ENCODE measurements at places on chromosomes 12 and 14.

- peak; percentile 48 for DNase-seq
Observed at GRCh38 chr12:87784350-87784749, 244.9 kb downstream of the C12orf50 start.

GRCh38 chr12:98372340-98373024, 142.9 kb upstream of the TMPO start:
- no peak for DNase-seq

- no peak for DNase-seq
Observed at GRCh38 chr12:30218073-30218472, 434.3 kb upstream of the TMTC1 start.

DNA sequence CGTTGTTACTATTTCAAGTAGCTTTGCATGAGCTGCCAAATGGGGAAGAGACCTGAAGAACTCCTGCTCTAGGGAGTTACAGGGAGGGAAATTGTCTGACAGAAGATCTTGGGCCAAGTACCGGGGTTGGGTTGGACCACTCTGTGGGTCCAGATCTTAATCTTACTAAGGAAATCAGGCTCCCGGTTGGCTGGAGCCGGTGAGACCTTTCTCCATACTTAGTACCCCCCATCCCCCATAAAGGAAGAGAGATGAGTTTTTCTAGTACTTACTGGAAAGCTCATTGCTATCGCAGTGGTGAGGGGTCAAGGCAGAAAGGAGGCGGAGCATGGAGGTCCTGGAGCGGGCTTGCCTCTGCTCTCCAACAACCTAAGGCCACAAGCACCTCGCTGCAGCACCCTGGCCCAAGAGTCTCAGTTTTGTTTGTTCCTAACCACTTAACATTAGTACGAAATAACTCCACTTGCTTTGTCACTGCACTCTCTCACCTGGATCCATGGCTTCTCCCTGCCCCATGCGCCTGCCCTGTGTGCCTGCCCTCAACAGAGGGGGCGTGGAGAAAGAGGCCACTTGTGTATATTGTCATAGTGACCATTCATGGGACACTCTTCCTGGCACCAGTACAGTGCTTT, 6.8 kb upstream of the UNC119B start:
- no peak for DNase-seq

- DNase-seq, result no peak
Observed at GRCh38 chr12:81461163-81461562, 298.0 kb downstream of the PPFIA2 start.

DNA sequence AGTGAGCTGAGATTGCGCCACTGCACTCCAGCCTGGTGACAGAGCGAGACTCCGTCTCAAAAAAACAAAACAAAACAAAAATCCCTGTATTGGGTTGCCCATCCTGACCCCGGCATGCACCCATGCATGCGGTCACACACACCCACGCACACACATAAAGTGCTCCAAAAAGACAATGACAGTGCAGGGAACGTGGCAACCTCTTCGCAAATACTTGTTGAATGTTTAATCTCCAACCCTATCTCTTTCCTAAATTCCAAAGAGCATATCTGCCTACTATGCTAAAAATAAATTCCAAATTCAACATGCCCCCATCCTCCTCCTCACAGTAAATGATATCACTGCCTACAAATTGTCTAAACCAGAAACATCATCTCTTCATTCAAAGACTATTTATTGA, 13.5 kb downstream of the SLC7A7 start:
- no peak for DNase-seq

DNA sequence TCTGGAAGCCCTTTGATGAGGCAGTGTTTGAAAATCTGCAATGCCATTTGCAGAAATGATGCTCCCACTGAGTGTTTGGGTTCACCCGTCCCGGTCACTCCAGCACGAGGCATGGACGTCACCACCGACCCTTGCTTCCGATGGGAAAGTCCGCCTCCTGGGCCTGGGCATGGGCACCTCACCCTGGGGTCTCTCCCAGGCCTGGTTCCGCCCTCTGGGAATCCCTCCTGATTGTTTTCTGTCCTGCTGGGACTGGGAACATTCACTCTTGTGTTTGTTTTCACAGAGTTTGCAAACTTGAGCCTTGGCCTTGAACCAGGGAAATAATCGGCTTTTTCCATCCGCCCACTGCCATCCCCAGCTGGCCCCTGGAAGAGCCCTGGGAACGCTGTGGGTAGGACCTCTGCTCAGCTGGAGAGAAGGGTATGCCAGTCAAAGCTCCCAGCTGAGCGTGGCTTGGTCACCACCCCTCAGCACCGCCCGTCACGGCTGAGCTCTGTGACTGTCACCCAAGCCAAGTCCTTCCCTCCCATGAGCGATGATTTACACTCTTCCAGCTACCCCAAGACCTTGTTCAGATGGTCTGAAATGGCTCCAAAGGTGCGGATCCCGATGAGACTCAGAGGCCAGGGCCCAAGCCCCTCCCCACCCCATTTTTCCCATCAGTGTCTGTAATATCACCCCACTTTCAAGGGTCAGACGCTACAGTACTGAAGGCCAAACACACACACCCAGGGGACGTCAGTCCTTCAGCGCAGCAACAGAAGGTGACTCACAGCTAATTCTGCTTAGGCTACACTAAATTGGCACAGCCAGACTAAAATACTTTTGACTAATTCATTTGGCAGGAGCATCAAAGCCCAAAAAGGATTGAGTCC, 34.1 kb upstream of the FZD10 start:
- DNase-seq, result no peak

DNA sequence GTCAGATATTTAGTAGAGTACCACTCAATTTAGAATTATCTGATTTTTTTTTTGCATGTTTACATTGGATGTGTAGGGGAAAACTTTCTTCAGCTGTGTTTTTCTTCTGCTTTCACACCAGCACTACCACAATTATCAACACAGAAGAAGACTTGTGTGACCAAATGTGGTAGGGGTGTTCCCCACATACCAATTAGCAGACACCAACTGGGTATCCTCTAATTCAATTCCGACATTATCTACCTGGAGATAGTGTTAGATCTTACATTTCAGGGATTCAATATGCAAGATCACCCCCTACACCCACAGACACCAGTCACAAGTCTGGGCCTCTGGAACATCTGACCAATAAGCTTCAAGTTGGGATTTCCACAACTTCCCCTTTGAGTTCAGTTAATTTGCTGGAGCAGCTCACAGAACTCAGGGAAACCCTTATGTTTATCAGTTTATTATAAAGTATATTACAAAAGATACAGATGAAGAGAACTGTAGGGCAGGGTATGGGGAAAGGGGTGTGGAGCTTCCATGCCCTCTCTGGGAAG, 4.1 kb upstream of the KLRG1 start:
- DNase-seq, result no peak

DNA sequence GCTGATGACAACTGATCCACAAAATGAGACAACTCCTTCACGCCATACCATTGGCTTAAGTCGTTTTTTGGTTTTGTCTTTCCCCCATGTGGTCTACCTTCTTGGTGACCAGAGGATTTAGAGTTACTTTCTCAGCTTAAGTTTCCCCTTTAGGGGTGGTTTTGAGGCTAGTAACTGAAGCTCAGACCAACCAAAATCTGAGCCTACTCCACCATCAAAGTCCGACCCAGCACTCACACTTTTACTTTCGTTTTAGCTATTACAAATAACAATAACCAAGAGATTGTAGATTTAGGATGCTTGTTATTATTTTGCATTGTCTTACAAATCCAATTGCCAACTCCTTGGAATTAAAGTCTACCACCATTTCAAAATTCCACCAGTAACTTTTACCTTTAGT, 130.6 kb upstream of the MDM1 start:
- DNase-seq, result no peak

DNA sequence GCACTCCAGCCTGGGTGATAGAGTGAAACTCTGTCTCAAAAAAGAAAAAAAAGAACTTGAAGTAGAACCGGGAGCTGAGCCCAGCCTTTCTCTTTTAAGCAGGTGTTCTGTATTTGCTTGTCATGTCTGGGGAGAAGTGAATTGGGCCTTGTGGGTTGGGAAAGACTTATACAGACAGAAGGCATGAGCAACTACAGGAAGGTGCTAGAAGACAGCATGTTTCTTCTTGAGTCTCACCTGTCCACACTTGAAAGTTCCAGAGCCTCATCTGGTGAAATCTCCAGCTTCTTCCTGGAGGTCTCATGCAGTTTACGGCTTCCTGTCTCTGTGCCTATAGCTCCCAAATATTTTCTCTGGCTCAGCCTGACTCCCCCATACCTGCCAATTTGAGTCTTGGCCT, 2.5 kb downstream of the PGAM5 start:
- no peak for DNase-seq

GRCh38 chr12:40793471-40793870, 101.2 kb downstream of the CNTN1 start:
- DNase-seq, result no peak

GRCh38 chr14:95121911-95122620, 35.3 kb downstream of the DICER1 start:
- DNase-seq, result no peak

DNA sequence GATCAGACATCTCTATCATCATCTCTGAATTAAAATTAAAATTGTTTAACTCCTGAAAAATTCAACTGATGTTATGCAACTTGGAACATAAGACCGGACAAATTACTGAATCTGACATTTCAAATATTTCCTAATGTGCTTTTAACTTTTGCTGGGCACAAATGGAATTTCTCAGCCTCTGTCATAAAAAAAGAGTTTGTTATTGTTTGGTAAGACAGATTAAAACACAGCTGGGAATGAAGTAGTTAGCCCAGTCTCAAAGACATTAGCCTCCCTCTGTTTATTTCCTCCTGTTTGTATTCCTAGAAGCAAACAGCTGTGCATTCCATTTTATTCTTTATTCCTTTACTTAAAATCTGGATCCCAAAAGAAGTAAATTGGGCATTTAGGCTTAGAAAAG, 29.4 kb downstream of the PLEKHA5 start:
- no peak for DNase-seq

GRCh38 chr12:15155271-15155670, 65.9 kb downstream of the RERG start:
- no peak for DNase-seq

GRCh38 chr14:99363051-99363450, 91.1 kb upstream of the BCL11B start:
- no peak for DNase-seq

DNA sequence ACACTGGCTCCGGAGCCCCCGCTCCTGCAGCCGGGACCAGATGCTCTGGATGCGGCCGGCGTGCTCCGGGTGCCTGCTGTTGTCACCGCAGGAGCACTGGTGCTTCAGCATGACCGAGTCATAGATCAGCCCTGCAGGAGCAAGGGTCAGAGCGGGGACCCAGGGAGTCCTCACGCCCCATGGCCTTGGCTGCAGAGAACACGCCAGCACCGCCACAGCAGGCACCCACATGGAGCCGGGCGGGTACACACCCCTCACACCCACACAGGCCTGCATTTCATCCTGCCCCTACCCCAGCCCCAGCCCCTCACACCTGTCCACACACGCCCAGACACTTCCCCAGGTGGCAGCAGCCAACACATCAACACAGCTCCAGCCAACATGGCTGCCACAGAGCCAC, 18.8 kb downstream of the SLC48A1 start:
- no peak for DNase-seq

DNA sequence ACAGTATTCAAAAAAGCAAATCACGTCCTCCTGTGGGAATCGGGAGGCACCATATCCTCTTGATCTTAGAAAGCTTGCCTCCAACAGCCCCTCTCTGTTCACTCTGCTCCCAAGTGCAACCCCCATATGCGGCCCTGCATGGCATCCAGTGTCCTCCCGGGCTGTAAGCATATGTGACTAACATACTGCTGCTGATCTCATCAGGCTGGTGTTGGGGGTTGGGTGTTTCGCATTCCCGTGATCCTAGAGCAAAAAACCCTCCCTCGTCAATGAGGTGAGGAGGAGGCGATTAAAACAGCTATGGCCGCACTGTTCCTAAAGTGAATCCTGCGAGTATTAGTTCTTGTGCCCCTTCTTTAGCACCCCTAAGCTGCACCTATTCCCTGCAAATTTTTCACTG, 28.1 kb upstream of the PPM1A start:
- DNase-seq, result no peak

GRCh38 chr12:46788072-46788887, 37.5 kb downstream of the SLC38A4 start:
- DNase-seq, result no peak

GRCh38 chr14:104586832-104587620, 7.5 kb downstream of the C14orf180 start:
- no peak for DNase-seq

DNA sequence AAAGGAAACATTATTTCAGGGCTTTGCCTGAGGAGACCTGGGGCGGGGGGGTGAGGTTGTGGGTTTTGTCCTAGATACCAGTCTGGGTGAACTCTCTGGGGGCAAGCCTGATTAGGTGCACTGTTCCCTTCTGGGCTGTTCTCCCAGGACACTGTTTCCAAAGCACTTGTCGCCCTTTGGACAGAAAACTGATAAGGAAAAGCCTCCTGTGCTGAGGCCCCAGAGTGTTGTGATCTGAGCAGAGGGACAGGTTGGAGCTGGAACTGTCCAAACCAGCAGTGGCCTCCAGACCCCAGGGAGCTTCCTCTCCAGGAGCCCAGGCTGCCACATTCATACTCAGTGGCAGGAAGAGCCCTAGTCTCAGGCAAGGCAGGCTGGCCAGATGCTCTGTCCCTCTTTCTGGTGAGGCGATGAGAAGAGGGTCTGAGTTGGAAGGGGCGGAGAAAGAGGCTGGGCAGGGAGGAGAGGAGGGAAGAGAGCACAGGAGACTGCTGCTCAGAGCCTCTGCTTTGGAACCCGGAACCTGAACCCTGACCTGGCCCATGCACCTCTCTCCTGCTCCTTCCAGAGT, 1.9 kb downstream of the GALNT16 start:
- DNase-seq, result no peak

DNA sequence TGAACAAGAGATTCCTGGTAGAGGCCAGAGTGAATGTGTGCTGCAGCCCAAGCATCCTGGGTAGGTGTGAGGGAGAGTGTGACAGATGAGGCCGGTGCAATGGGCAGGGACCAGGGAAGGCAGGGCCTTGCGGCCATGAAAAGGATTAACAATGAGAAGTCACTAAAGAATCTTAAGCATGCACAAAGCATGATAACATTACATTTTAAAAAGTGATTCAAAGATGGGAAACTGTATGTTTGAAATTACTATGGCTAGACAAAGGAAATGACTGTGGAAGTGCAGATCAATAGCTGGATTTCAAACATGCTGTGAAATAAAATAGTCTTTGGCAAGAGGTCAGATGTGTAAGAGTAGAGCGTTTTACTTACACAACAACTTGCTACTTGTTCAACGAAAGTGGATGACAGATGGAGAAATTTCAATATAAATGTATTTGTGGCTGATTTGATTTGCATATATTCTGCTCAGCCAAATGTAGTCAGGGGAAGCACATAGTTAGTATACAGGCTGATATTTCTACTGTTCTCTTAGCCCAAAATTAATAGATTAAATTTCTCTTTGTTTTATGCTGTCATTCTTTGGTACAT, 175.5 kb downstream of the CCDC59 start:
- no peak for DNase-seq

DNA sequence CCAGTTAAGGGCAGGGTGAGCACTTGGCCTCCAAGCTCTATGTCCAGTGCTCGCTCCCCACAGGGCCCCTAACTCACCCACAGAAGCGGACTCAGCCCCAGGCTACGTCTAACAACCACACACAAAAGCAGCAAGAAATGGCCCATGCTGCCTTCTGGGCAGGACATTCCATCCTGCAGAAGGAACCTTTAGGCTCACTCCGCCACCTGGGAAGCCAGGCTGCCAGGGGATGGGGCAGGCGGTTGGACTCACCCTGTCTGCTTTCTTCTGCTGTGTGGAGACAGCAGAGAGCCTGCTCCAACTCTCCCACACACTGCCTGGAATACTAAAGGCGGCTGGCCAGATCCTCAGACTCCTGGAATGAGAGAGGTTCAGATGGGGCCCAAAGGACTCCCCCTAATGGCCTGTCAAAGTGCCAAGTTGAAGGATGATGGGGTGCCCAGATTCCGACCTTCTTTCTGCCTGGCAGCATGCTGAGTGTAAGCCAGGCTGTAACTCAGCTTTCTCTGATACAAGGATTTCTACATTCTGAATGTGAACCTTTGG, 27.7 kb upstream of the BLTP3B start:
- DNase-seq, result no peak

Measured in pancreas (tissue), 10 donors.